ENCODE measurements at places on chromosomes 11 and 22.

- DNase-seq = peak; percentile 83
Observed at GRCh38 chr11:128453444-128454336, 133.7 kb downstream of the ETS1 start.

GRCh38 chr11:8282631-8283030 lies 19.0 kb upstream of the LMO1 start:
- DNase-seq = no peak

GRCh38 chr11:62654297-62654696 lies 1.2 kb upstream of the INTS5 start:
- DNase-seq = no peak

GRCh38 chr11:17876827-17877226 lies 136.0 kb downstream of the SERGEF start:
- no peak for DNase-seq

- no peak for DNase-seq
Observed at GRCh38 chr11:46207270-46207669, 70.2 kb upstream of the CREB3L1 start.

DNA sequence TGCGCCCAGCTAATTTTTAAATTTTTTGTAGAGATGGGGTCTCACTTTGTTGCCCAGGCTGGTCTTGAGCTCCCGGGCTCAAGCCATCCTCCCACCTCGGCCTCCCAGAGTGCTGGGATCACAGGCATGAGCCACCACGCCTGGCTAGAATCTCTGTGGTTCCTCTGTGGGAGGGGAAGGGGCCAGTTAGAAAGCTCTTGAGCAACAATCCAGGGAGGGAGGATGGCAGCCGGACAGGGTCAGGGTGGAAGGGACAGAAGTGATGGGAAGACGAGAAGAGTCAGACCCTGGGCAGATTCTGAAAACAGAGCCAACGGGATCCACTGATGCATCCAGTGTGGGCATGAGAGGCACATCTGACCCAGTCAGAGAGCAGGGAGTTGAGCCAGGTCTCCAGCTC lies 38.9 kb upstream of the MN1 start:
- DNase-seq = no peak

DNA sequence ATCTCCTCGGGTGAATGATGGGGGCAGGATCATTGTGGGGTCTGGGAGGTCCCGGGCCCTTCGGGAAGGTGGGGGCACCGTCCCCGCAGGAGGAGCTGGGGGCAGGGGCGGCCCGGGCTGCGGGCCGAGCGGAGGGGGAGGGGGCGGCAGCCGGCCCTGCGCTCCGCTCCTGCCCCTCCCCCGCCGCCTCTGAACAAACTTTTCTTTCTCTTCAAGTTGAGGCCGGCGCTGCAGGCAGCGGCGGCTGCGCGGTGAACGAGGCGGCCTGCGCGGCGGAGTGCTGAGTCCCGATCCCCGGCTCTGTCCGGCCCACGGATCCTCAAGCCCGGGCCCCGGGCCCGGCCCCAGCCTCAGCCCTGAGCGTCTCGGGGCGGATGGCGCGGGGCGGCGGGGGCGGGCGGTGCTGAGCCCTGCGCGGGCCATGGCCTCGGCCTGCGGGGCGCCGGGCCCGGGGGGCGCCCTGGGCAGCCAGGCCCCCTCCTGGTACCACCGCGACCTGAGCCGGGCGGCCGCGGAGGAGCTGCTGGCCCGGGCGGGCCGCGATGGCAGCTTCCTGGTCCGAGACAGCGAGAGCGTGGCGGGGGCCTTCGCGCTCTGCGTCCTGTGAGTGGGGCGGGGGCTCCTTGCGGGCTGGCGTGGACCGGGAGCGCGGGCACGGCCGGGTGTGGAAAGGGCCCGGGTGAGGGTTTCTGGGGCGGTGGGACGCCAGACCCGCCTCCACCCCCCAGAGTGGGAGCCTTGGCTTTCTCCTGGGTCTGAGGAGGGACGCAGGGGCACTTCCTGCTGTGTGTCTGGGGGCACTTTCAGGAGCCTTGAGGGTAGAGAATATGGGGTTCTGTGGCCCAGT lies at the start of gene INPPL1:
TSS of gene INPPL1 (plus strand) at position 204 of the 847 bp plus-strand sequence. CDS start at position 422, 218 bp downstream.
- peak; percentile 53 for DNase-seq

DNA sequence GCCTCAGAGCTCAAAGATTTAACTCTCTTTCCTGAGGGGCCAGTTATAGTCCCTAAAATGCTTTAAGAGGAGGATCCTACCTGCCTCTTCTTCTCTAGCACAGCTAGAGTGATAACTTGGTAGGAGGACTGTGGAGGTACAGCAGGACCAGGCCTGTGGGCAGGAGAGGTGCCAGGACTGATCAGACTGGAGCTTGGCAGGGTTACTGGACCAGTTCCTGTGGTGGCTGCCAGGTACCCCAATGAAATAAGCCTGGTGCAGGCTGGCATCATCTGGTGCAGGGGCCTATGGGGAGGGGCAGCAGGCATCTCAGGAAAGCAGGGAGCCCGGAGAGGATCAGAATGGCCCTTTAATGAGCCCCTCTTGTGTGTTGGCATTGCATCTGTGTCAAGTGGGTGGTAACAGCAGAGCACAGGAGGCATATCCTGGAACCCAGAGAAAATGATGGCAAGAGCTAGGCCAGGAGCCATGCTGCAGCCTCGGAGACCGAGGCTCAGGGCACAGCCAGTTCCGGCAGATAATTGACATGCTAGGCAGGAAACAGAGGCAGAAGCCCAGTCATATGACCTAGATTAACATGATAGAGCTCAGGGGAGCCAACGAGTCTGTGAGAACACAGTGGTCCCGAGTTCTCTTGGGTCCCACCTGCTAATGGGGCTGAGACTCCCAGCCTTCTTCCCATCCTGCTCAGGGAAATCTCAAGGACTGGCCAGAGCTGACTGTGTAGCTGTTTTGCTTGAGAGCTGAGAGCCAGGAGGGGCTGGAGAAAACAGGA lies 187.5 kb upstream of the ZBED5 start:
- DNase-seq = no peak

- DNase-seq = no peak
Observed at GRCh38 chr11:123519055-123519796, 89.2 kb downstream of the GRAMD1B start.

GRCh38 chr11:76984743-76985142 lies 49.5 kb upstream of the B3GNT6 start:
- no peak for DNase-seq

DNA sequence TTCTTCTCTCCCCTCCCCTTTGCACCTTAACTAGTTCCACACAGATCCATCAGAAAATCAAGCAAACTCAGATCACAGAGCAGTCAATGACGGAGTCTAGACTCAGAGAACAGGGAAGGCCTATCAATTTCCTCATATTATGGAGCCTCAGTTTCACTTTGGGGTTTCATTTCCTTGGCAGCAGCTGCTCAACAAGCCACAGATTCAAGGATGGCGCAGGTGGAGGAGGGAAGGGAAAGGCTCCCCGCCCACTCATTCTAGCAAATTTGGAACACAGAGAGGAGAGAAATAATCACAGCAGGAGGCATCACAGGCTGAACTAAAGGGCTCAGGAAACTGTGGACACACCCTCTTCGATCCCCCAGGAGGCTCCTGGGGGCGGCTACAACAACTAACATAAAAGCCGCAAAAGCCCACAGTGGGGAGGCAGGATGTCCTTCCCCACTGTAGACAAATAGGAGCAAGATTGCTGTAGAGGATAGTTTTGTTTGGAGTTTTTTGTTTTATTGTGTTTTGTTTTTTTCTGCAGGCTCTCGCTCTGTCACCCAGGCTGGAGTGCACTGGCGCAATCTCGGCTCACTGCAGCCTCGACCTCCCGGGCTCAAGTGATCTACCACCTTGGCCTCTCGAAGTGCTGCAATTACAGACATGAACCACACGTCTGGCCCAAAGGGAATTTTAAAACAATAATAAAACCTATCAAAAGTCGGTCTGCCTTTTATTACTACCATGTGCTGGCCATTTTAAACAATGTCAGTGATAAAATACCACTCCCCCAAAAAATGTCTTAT lies 3.4 kb downstream of the PLAAT3 start:
- no peak for DNase-seq

DNA sequence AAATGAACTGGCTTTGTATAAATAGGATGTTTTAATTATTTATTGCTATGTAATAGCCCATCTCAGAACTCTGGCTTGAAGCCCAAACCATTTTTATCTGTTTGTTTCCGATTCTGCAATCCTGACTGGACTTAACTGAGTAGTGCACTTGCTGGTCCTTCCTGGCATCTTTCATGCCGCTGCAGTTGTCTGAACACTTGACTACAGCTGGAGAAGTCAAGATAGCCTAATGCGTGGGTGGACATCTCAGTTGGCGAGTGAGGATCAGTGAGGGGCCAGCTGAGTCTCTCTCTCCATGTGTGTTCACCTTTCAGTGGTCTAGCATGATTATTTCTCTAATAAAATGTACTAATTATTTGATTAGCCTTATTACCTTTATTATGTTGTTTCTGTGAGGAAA lies 105.8 kb downstream of the PRMT3 start:
- no peak for DNase-seq

GRCh38 chr11:83037877-83038276 lies 33.8 kb downstream of the RAB30 start:
- DNase-seq = no peak

- peak; percentile 76 for DNase-seq
Observed at GRCh38 chr22:46739094-46739870, 1.2 kb upstream of the CERK start.
